Panc1 (cell line): ENCODE measurements at places on chromosomes 13 and 19. TPM values are rescaled to one million over a fixed set of nuclear protein-coding genes. Genes with fewer than 3 reads are reported as not detected.

DNA sequence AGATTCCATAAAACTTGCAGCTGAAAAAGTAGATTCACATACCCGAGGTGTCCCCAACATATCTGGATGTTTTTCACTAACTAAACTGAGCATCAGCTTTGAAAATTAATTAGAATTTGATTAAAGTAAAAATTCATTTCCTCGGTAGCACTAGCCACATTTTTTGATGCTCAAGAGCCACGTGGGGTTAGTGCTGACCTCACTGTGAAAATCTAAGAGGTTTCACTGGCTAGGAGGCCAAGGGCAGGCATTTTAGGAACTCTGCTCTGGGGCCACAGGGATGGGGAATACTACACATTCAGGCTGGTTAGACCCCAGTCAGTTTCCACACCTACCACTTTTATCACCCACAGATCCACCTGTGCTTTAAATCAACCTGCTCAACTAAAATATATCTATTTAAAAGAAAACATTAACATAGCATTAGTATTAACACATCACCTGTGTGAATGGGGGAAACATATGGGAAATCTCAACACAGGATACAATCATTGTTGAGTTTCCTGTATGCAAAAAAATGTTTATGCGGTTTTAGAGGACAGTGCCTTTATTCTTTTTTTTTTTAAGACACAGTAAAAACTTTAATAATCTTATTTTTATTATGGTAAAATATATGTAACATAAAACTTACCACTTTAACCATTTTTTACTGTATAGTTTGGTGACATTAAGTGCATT, 45.5 kb downstream of the BRD4 start:
- DNase-seq: no peak

- no peak for DNase-seq
Observed at GRCh38 chr19:55176076-55176475, 4.0 kb downstream of the SYT5 start.

- DNase-seq: no peak
Observed at GRCh38 chr13:75554464-75554863, 4.9 kb downstream of the UCHL3 start.

Gene CA11
- total RNA-seq: 12.6 TPM

Gene CYP2B6
- 0.26 TPM for total RNA-seq

DNA sequence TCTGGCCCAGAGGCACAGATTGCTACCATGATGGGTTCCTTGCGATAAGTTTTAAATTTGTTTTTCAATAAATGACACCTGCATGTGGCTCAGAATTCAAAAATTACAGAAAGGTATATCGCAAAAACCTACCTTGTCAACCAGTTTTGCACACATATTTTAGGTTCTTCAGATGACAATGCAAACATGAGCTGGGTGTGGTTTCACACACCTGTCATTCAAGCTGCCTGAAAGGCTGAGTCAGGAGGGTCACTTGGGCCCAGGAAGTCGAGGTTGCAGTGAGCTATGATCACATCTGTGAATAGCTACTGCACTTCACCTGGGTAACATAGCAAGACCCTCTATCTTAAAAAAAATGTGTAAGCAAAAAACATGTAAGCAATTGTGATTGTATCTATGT, 56.1 kb downstream of the DNM2 start:
- no peak for DNase-seq

GRCh38 chr19:3119693-3120380, 16.0 kb upstream of the GNA15 start:
- no peak for DNase-seq

DNA sequence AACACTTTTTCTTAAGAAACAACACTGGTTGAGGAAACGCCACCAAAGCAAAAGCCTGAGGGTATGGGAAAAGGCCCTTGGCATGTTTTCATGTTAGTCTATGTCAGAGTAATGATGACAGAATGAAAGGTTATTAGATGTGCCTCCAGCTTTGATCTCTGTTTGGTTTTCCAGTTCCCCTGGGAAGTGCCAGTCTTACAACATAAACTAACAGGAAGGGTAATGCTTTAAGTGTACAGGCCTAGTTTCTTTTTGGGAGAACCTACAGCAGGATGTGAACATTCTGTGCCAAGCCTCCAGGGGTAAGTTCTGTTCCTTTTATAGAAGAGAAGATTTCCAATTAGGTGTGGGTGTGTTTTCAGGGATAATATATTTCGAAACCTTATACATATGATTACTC, 121.7 kb downstream of the FNDC3A start:
- no peak for DNase-seq

GRCh38 chr13:107770541-107770940, 444.8 kb downstream of the LIG4 start:
- no peak for DNase-seq

DNA sequence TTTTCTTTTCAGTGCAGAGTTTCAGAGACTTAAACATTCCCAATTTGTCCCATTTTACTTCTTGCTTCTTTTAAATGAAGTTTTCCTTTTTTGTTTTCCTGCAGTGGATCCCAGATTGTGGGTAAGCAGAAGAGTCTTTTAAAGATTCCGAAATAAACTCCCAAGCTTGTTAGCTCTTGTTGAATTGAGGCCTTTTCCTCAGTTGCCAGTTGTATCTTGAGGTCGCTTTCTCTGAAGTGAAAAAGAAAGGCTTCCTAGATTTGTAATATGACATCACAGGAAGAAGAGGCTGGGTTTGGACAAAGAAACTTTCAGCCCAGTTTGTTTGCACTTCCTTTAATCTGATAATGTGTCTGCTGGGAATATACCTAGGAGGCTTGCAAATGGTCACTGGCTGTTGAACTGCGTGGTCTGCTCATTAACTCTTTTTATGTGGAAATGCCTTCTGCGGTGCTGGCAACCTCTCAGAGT, at the start of gene LPAR6:
Gene LPAR6 (minus strand): TSS at position 233 of the 471 bp plus-strand sequence. CDS start 690 bp downstream, outside the sequence.
- no peak for DNase-seq

Gene ZNF112
- 4.3 TPM for total RNA-seq

Gene LRRC8E
- total RNA-seq: 5.0 TPM

Gene ZNF610
- total RNA-seq: not detected

- DNase-seq: no peak
Observed at GRCh38 chr13:106867249-106867648, 299.3 kb upstream of the ARGLU1 start.

DNA sequence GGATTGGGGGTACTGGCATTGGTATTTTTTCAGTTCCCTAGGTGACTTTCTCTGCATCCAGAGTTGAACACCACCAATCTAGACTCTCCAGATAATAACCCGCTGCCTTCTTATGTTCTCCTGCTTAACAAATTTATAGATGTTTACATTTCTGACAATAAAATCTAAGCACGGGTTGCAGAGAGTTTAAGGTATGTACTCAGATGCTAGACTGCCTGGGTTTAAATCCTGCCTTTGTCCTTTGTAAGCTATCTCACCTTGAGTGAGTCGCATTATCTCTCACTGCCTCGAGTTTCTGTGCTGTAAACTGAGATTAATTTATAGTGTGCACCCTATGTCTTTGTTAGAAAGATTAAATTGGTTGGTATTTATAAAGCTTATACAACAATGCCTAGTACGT, 131.4 kb upstream of the ARGLU1 start:
- DNase-seq: no peak

Gene FAM216B
- 0.05 TPM for total RNA-seq
